ENCODE measurements at places on chromosomes 5 and 9.

GRCh38 chr5:68884144-68884754, 209.6 kb upstream of the SLC30A5 start:
- DNase-seq: no peak

DNA sequence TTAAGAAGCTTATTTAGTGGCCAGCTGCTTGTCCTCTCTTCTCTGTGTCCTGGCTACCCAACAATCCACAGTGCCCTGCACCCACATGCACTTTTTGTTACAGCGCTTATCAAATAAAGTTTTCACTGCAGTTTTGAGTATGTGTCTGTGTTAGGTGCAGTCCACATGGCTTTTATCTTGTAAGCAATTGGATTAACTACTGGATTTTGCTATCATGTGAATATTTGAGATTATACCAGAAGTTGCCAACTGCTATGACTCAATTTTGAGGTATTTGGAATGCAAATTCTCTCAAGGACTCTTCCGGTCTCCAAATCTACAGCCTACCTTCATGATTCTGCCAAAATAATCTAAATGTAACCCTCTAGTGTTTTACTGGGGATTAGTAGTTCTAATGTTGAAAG, 690.2 kb downstream of the NR2F1-AS1 start:
- DNase-seq: no peak

- DNase-seq: no peak
Observed at GRCh38 chr5:1343931-1344901, 683 bp downstream of the CLPTM1L start.

GRCh38 chr5:89899559-89899958, 510.0 kb downstream of the CETN3 start:
- no peak for DNase-seq

- no peak for DNase-seq
Observed at GRCh38 chr5:160356550-160357347, 13.7 kb downstream of the C1QTNF2 start.

DNA sequence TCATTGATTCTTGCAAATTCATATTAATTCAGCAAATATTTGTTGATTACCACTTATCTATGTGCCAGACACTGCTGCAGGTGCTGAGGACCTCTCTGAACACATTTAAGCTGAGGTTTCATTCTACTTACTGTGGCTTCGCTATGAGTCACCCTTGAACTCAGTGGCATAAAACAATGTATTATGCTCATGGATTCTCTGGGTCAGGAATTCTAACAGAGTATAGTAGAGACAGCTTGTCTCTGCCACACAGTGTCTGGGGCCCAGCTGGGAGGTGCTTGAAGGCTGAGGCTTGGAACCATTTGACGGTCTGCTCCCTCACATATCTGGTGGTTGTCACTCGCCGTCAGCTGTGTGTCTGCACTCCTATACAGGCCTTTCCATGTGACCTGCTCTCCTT, 124.3 kb upstream of the NR3C1 start:
- DNase-seq: no peak

DNA sequence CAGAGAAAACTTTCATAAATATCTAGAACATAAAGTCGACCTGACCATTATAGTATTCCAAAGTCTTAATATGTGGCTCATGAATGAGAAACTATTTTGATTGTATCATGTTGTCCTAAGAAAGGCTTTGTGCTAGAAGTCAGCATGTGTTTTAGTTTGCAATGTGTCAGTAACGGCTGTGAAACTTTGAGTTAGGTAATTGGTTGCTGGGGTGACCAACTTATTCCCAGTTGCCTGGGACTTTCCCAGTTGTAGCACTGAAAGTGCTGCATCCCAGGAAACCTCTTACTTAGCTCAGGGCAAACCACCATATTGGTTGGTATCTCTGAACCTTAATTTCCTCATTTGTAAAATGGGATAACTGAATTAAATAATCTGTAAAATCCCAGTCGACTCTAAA, 114.6 kb upstream of the SLC12A2 start:
- DNase-seq: no peak
